ENCODE measurements at places on chromosomes 3 and 15.

DNA sequence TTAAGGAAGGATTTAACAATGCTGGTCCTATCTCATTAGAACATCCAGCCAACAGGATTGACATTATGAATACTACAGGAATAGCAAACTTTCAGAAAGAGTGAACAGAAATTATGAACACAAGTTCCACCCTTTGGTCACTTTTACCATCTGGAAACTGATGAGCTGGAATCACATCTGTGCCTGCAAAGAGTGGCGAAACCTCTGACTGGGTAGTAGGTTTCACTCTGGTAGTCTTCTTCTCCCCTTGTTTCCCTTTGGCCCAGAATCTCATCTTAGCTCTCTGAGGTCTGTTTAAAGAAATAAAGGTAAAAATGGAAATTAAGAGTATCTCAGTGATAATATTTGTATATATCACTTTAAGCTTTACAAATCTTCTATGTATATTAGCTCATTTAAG, 73.1 kb downstream of the NR2E3 start:
- no peak for DNase-seq

GRCh38 chr3:162366166-162366766, 869.7 kb downstream of the OTOL1 start:
- DNase-seq = no peak

DNA sequence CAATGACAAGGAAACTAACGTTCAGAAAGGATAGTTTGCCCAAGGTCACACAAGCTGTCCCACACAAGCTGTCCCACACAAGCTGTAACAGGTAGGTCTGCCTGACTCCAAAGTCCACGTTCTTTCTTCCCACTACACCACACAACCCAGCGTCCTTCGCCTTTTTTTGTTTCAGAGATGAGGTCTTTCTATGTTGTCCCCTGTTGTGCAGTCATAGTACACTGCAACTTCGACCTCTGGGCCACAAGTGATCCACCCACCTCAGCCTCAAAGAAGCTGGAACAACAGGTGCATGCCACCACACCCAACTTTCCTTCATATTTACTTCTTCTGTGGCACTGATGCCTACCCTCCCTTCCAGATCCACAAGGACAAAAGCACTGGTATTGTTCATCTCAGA, 21.4 kb downstream of the MB21D2 start:
- DNase-seq = no peak

DNA sequence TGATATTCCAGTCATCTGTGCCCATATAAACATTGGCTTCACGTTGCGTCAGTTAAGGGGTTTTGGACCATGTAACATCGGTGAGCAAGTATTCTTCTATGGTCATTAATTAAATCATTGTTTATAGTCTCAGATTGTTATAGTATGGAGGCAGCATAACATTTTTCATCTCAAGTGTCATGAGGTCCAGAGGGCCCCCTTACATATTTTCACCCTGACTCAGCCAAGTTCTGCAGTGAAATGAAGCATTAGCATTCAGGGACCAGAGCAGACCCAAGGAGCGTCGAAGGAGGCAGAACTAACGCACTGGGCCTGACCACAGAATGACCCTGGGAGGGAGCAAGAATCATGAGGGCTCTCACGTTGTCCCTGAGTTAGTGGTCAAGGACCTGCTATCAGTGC, 171.5 kb downstream of the LRTM1 start:
- no peak for DNase-seq

DNA sequence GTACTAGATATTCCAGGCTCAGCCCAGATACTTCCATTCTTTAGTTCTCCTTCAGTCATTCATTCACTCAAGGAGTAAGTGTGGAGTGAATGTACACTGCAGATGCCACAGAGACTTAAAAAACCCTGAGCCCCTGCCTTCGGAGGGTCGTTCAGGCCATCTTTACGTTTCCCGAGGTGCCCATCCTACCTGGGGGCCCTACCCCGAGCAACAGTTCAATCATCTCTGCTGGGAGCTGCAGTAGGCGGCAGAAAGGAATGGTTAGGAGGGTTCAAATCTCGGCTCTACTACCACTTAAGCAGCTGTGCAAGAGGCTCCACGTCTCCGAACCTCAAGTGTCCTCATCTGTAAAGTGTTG, 613 bp downstream of the SEC13 start:
- DNase-seq = no peak

DNA sequence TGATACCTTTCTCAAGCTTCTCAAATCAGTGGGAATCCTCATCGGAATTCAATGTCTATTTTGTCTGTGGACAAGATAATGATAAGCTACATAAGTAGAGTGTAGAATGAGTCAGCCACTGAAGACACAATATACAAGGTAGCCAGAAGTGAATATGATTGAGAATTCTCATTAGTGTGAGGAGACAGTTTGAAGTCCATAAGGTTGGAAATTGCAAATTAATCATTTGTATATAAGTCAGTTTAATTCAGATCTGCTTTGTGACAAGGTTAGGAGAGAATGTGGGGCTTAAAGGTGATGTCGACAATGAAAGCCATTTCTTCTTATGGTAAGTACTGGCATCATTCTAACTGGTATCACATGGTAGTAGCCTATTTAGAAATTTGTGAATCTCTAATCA, 4.2 kb downstream of the ARPP21 start:
- no peak for DNase-seq

DNA sequence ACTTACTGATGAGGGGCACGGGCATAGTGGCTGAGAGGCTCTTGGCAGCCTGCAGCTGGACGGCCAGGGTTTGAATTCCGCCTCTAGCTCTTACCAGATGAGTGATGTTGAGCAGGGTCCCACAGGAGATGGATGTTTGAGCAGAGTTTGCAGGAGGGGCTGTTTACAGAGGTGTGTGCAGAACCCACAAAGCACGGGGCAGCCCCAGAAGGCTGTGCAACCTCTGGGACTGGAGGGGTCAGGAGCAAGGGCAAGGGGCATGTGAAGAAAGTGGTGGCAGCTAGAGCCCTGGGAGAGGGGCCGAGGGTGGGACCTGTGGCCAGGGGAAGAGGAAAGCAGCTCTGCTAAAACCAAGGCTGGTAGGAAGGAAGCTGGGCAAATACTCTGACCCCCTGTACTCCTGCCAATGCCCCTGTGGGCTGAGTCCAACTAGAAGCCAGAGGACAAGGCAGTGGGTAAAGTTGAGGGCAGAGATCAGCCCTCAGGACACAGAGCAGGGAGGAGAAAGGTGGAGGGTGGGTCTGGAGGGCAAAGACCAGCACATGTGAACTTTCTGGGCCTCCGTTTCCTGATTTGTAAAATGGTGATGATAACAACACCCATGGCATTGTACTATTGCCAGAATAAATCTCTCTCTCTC, 53.9 kb upstream of the ITGA11 start:
- DNase-seq = no peak

DNA sequence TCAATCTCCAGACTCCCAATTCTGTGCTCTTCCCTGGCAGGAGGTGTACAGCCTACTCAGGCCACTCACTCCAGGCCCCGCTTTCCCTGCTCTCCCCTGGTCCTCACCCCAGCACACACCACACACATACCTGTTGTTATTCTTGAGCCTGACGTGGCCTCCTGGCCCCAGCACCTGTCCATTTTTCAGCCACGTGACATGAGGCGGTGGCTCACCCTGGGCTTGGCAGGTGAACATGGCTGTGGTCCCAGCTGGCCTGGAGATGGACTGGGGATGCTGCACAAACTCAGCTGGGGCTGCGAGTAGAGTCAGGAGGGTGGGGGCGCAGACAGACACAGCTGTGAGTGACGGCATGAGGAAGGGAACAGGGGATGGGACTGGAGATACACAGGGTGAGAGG, 27.3 kb downstream of the RNU5B-1 start:
- no peak for DNase-seq

DNA sequence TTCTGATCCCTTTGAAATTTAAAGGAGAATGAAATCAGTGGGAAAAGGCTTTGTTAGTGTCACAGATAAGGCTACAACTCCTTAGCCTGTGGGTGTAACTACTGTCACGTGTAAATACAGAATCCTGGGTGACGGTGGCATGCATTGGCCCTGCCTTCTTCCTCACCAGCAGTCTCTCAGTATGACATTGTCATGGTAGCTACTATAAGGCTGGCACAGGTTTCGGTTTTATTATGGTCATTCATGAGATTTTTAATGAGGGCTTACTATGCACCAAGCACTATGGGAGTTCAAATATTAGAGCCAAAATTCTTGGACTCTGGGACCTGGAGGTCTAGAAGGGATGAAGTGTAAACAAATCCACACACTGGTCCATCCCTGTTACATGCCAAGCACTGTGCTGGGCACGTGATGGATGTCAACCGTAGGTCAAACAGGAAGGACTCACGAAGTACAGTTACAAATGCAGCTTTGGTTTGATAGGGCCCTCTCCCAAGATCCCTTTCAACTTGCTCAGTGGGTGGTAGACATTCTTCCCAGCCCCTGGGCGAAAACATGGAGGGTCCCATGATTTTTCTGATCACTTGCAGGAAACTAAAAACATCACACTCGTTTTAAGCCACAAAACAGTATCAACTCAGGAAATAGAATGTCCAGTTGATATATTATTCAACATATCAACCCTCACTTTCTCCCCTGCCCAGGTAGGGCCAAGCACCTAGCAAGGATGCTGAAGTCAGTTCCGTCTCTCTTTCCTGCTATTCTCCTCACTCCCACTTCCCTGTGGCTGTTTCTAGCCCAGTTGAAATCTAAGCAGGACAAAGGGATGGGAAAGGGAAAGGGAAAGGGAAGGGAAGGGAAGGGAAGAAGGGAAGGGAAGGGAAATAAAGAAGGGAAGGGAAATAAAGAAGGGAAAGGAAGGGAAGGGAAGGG, 25.3 kb downstream of the BFSP2 start:
- DNase-seq = no peak

GRCh38 chr3:24062916-24063315, 117.8 kb downstream of the NR1D2 start:
- no peak for DNase-seq

DNA sequence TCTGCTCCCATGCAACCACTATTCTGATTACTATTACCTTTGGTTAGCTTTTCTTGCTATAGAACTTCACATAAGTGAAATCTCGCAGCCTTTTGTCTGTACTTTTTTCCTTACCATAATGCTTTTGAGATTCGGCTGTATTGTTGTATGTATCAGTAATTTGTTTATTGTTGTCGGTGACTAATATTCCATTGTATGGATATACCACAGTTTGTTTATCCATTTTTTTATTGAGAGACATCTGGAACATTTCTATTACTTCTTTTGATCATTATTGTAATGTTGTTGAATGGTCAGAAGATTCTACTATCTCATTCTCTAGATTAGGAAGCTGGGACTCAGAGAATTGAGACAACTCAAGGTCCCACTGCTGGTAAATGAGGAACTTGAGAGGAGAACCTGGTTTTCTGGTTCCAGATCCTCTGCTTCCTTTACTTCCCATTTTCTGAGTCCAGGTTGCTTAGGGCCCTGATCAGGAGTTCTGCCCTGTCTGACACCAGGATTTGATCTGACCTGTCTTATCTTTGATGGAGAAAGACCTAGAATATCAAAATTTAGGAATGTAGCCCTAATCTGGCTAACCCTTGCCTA, 18.2 kb upstream of the SPTSSB start:
- DNase-seq = no peak

GRCh38 chr3:42725454-42725853, 22.9 kb upstream of the HHATL start:
- DNase-seq = no peak

DNA sequence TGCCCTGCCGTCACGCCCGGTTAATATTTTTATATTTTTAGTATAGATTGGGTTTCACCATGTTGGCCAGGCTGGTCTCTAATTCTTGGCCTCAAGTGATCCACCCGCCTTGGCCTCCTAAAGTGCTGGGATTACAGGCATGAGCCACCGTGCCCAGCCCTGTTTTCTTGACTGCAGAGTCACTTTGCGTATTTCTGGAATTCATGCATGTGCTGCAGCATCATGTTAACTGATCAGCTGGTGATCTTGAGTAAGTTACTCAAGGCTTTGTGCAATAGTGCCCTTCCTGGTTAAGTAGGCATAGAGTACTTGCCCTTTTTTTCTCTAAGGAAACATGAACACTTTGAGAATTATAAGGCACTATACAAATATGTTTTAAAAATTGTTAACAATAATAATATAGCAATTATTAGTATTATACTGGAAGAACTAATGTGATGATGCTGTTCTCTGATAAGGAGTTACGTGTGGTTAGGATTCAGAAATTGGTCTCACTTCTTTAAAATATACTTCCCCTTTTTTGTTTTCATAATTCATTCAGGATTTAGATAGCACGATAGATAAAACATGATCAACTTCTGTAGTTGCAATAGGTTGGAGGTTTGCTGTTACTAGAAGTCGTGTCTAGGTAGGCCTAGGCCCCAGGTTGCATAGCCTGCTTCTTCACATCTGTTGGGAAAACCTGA, 33.6 kb downstream of the GPR171 start:
- no peak for DNase-seq

GRCh38 chr3:48112813-48113212, 75.4 kb downstream of the CDC25A start:
- no peak for DNase-seq

DNA sequence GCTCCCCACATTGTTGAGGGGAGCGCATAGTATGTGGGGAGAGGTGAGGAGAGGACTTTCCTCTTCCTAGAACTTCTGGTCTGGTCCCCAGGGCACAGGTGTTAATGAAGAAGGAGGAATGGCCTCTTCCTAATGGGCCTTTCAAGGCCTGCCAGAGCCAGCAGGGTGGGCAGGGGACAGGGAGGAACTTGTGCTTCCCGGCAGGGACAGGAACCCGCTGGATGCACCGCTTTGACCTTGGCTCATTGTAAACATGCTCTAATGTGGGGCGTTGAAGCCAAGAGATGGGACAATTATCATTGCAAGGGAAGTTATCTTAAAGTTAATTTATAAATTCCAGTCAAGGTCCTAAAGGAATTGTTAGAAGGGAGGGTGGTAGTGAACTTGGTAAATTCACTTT, 21.0 kb upstream of the CHRNB4 start:
- DNase-seq = no peak

DNA sequence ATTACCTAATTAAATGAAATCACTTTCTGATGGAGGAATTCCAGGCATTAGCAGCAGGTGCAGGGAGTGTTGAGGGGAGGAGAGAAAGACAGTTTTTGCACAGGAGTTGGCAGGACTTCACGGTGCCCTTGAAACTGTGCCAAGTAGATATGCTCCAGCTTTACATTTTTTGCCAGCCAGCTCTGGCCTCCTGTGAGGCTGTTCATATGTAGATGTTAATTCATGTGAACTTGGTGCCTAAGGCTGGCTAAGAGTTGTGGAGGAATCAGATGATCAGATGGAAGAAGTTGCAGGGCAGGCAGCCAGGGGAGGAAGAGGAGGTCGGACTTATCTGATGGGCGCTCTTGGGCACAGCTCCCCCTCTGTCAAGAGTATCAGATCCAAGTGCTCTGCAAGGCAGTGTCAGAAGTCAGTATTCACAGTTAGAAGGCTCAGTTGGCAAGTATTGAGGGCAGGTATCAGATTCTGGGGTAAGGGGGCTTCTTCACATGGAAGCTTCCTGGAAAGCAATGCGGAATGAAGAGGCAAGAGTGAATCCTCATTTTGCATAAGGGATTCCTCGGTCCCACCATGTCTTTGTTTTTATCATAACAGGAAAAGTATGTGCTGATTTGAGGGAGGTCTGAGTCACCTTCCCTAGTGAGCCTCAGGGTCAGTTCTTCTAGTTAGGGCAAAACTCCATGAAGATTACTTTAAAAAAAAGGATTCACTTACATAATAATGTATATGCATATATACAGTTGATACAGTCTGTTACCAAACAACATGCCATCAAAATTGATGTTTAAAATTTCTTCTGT, 172.6 kb upstream of the UMPS start:
- DNase-seq = peak; percentile 99

Measured in NCI-H1105 treated with DMSO at 0.1 percent for 48 hours (cell line).